ENCODE measurements at places on chromosomes 6 and 20.
A peak's percentile ranks its signal among the peaks of the same experiment; 100 is the strongest.

- DNase-seq = no peak
Measured at GRCh38 chr6:718345-718744, 25.4 kb upstream of the EXOC2 start.

DNA sequence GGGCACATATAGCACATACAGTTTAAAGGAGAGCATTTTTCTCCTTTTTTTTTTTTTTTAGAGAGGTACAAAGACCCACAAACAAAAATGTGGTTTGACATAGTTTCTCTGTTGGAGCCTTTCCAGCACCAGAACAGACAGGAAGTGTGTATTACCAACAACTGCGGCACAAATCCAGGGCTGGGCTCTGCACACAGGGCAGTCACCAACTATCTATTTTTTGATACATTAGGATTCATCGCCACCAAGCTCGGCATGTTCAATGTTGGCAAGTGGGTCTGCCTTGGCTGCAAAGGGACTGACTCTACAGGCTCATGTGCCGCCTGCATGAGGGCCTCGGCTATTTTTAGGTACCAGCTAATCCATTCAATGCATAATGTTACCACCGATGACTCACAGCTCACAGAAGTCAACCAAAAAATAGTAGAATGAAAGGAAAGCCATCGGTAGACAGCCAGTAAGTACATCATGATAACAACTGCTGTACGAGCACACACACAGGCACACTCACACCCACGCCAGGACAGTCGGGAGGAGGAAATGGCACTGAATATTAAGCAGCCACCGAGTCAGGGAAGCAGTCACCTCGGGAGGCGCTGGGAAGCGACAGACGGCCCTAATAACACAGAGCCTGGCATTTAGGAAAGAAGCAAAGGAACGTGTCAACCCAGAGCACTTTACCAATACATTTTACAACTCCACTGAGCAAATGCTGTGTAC is 81.6 kb downstream of the GMPR start:
- DNase-seq = peak; percentile 89

GRCh38 chr6:49553384-49553783 is 2.9 kb downstream of the C6orf141 start:
- DNase-seq = no peak

GRCh38 chr6:21305893-21306332 is 287.6 kb upstream of the SOX4 start:
- no peak for DNase-seq

- DNase-seq = no peak
Measured at GRCh38 chr20:61956396-61957342, 109.0 kb downstream of the TAF4 start.

GRCh38 chr6:135962731-135963130 is 111.2 kb downstream of the PDE7B start:
- no peak for DNase-seq

GRCh38 chr6:16572943-16573342 is 188.3 kb downstream of the ATXN1 start:
- no peak for DNase-seq

- DNase-seq = no peak
Measured at GRCh38 chr6:50962213-50962759, 143.6 kb downstream of the TFAP2B start.

GRCh38 chr20:44642203-44643153 is 9.0 kb downstream of the ADA start:
- DNase-seq = peak; percentile 45

DNA sequence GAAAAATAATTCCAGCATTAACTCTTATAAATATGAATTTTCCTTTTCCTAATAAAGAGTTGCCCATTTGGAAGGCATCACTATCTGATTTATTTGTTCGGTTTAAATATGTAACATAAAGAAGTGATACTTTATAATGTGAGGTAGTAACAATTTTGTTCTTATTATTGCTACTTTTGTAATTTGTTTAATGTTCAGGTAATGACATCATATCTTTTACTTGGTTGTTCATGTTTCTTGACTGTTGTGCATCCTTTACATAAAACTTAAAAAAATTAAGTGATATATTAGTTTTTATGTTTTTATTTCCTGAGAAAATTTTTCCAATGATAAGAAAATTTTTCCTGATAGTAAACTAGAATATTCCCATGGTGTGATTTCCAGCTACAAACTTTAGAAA is 124.6 kb downstream of the AFG1L start:
- DNase-seq = no peak

DNA sequence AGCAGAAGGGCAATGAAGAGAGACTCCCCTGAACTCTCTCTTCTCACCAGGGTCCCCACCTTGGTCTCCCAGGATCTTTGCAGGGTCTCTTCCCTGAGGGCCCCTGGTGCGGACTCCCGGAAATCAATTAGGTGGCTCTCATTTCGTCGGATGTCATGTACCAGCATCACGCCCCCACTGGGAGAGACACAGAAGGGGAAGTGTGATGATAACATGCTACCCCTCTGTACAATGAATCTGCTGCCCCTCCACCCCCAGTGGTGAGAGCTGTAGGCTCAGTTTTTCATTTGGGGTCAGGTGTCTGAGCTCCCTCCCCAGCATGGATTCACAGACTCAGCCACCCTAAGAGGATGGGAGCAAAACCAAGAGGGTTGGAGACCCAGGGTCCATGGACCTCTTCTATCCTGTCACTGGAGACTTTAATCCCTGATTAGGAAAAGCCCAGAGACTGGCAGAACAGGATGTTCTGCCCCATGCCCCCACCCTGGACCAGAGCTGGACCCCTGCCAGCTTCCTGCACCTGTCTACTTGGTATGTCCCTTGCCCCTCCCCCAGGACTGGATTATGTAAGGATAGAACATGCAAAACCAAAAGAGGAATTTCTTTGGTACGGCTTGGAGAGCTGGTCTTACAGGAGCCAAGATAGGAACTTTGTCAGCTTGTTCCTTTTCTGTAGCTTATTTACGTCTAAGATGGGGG is 11.1 kb downstream of the GGT7 start:
- no peak for DNase-seq

GRCh38 chr6:149271348-149272340 is 45.9 kb upstream of the TAB2 start:
- DNase-seq = no peak

DNA sequence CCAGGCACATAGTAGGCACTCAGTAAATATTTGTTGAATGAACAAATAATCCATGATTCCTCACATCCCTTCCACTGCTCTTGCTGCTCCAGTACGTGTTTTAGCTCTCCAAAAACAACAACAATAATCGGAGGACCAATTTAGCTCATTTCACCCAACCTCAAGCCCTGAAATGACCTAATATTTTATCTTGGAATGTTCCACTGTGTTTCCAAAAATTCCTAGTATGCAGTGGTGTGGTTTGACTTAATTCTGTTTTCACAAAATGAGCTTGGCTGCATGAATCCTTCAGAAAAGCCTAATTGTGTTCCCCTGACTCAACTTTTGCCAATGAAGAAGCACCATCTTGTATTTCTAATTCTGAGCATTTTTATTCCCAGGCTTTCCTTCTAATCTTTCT is 168.0 kb upstream of the PHACTR1 start:
- no peak for DNase-seq

GRCh38 chr20:53840532-53840931 is 229.9 kb downstream of the BCAS1 start:
- no peak for DNase-seq

- no peak for DNase-seq
Measured at GRCh38 chr6:125753218-125753936, 3.9 kb downstream of the HEY2 start.

- DNase-seq = no peak
Measured at GRCh38 chr6:96542702-96543101, 20.2 kb upstream of the FHL5 start.

Measured in nucleus accumbens (tissue), 56 donors.